ENCODE measurements at places on chromosomes 2 and 18. TPM values are rescaled to one million over a fixed set of nuclear protein-coding genes. Genes with fewer than 3 reads are reported as not detected.

Gene IL1F10
- polyA plus RNA-seq: not detected

GRCh38 chr2:238138331-238139195 lies at the start of gene KLHL30:
KLHL30 (plus strand) TSS chr2:238138668; CDS start chr2:238140755, 2,087 bp downstream.
- no peak for DNase-seq

DNA sequence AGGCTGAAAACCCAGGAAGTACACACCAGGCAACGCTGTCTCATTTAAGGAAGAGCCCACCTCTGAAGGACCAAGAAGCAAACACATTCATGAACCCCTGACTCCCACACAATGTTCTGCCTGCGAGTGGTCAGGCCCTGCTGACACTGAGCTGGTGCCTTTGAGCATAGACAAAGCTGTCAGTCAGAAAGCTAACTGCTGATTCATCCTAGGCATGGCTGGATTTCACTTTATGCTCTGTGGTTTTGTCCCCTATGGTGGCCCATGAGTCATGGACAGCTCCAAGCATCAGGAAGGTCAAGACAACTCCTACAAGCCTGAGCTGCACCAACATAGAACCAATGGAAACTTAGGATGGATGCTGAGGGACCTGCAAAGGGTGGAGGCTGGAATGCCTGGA lies 78.9 kb downstream of the UXS1 start:
- no peak for DNase-seq

Gene IL36A
- not detected for polyA plus RNA-seq

- DNase-seq: no peak
Observed at GRCh38 chr2:112843836-112844235, 7.3 kb upstream of the IL1B start.

DNA sequence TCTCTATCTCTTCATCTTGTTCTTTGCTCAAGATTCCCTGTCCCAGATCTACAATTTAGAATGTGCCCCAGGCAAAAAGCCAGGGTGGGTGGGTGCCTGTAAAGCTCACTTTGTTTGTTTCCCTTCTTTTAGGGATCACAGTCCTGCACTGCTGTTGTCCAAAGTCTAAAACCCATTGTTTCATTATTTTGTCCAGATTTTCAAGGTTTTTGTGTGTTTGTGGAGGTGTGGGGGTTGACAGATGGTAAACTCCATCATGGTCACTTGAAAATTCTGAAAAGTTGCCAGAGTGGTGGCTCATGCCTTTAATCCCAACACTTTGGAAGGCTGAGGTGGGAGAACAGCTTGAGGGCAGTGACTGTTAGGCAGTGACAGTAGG lies 41.5 kb downstream of the YES1 start:
- no peak for DNase-seq

DNA sequence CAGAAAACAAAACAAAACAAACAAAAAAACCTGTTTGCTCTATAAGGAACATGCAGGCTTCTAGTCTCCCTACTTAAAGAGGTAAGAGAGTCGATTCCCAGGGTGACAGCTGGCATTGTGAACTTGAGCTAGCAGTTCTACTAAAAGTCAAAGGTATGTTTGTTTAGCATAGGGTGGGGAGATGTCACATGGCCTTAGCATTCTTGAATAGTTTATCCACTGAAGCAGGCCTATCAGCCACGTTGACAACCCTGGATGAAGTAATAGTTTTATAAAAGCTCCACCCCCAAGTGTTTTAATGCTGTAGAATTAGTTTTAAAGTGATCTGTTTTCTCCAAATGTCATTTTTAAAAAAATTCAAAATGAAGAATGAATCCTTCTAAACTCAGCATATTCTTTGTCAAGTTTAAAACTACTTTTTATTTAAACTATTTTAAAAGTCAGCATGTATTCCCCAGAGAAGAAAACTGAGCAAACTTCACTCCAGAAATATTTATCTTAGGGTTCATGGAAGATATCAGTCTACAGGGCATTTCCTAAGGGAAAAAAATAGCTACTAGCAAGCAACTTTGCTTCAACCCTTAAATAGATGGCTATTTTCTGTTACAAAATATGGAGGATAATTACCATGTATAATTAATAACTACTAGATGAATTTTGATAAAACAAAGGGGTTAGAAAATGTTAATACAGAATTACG lies 1.7 kb downstream of the MYOM1 start:
- DNase-seq: no peak

Gene DNER
- polyA plus RNA-seq: 2.2 TPM

Gene FKBP7
- 85.0 TPM for polyA plus RNA-seq

Gene TYMS
- 133 TPM for polyA plus RNA-seq

DNA sequence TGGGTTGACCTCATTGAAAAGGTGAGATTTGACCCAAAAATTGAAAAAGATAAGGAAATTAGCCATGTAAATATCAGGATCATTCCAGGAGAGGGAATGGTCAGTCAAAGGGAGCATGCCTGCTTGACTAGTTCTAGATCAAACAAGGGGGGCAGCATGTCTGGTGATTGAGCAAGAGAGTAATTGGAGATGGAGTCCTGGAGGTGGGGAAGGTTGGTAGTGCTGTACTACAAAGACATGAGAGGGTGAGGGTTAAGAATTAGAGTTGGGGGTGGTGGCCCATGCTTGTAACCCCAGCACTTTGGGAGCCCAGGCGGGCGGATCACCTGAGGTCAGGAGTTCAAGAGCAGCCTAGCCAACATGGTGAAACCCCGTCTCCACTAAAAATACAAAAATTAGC lies 2.0 kb downstream of the MRPL30 start:
- no peak for DNase-seq

GRCh38 chr2:180474716-180475115 lies 467.6 kb upstream of the CWC22 start:
- no peak for DNase-seq

Gene EMILIN2
- 12.1 TPM for polyA plus RNA-seq

DNA sequence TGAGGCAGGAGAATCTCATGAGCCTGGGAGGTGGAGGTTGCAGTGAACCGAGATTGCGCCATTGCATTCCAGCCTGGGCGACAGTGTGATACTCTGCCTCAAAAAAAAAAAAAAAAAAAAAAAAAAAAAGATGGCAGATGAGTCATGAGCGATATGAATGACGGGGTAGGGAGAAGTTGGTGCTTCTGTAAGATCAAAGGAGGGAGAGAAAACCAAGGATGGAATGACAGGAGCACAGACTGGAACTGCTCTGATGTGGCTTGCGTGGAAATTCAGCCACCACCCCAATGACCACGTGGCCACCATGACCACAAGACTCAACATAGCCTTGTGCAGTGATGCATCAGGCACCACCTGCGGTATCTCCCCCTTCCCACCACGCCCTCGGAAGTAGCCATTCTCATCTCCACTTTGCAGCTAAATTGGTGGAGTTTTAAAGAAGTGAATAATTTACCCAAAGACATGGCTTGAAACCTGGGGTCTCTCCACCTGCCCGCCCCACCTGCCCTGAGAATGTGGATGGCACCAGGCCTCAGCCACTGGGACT lies 96.0 kb downstream of the ACKR3 start:
- no peak for DNase-seq

- no peak for DNase-seq
Observed at GRCh38 chr2:15913146-15913545, 27.2 kb upstream of the MYCN start.

Gene COL4A3
- 11.1 TPM for polyA plus RNA-seq

Gene TLX2
- 0.14 TPM for polyA plus RNA-seq

Gene MYOM1
- 4.0 TPM for polyA plus RNA-seq

Gene NCK2
- 97.6 TPM for polyA plus RNA-seq

Gene CD28
- polyA plus RNA-seq: 1.9 TPM

Gene DTNB
- polyA plus RNA-seq: 29.9 TPM

- peak; percentile 46 for DNase-seq
Observed at GRCh38 chr2:216081487-216082116, at the start of the genes PECR and TMEM169. PECR (minus strand) TSS chr2:216081809; CDS start chr2:216081741, 68 bp downstream. TMEM169 (plus strand) TSS chr2:216081919; CDS start chr2:216095964, 14,045 bp downstream.

Gene HOXD12
- polyA plus RNA-seq: not detected

DNA sequence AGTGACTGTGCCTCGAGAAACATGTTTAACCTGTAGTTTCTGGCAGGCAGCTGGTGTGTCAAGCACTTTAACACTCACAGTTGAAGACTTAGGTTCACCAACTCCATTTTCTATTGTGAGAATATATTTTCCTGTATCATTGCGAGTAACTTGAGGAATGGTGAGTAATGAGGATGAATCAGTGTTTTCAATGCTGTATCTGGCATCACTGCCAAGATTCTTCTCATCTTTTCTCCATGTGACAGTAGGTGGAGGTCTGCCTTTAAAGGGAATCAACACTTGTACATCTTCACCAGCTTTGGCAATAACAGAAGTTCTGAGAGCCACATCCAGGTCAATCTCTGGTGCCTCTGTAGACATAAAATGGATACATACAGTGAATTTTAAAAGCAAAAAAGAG lies 72.8 kb downstream of the PLEKHA3 start:
- DNase-seq: no peak

- no peak for DNase-seq
Observed at GRCh38 chr18:27921904-27922751, 254.8 kb downstream of the CDH2 start.

DNA sequence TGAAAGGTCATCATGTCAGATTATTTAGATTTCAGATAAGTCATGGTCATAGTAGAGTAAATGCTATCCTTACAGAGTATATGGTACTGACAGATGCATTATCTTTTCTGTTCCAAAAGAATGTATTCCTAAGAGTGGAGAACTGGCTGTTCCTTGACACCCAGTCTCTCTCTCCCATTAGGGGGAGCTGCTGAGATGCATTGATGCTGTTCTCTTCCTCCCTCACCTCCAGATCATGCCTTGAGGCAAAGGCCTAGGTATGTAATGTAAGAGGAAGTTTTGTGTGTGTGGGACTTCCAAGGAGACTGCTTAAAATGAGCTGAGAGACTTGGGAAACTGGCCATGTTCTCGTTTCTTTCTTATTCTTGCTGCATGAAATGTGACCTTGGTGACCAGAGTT lies 979.5 kb upstream of the CELF4 start:
- DNase-seq: no peak

- DNase-seq: no peak
Observed at GRCh38 chr2:207787017-207787416, 17.3 kb upstream of the FZD5 start.

Gene PER2
- polyA plus RNA-seq: 9.4 TPM

- DNase-seq: no peak
Observed at GRCh38 chr2:214593727-214594126, 182.9 kb downstream of the VWC2L start.

GRCh38 chr18:3248658-3249359 lies 1.2 kb downstream of the MYL12A start:
- DNase-seq: peak; percentile 46

Gene NDC80
- polyA plus RNA-seq: 33.6 TPM

Gene NMUR1
- polyA plus RNA-seq: 0.70 TPM

DNA sequence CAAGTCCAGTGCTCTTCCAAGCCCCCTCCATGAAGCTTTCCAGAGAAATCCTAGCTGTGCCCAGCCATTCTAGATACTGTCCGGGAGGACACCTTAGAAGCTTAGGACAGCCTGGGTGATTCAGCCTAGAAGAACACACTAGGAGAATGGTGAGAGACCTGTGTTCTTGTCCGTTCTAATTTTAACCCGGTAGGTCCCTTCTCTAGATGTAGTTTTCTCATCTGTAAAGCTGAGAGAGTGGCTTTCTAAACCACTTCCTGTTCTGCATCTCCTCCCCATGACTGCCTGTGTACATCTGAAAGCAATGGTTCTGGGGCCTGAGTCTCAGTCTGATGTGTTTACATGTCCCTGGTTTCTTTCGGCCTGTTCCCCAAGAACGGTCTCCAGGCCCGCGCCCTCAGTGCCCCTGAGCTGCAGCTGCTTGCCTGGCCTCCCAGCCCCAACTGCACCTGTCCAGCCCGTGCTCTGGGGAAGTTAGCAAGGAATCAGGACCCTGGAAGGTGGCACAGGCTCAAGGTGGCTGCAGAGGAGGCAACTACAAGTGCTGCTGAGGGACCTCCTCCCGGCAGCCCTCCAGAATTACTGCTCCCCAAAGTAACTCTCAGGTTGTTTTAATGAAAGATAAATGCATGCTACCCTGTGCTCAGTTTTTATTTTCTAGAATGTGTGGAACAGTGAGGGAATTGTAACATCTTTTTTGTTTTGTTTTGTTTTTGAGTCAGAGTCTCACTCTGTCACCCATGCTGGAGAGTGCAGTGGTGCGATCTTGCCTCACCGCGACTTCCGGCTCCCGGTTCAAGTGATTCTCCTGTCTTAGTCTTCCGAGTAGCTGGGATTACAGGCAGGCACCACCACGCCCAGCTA lies 105.9 kb downstream of the LBH start:
- DNase-seq: no peak

- DNase-seq: no peak
Observed at GRCh38 chr2:127715778-127716449, 14.6 kb downstream of the SFT2D3 start.
